ENCODE measurements at places on chromosomes 2 and 18. TPM values are rescaled to one million over a fixed set of nuclear protein-coding genes. Genes with fewer than 3 reads are reported as not detected.
A peak's percentile ranks its signal among the peaks of the same experiment; 100 is the strongest.

The UGT1A5 gene
- total RNA-seq, result not detected

The FMNL2 gene
- total RNA-seq, result 166 TPM

The UNC80 gene
- 9.0 TPM for total RNA-seq

The DCDC2C gene
- total RNA-seq, result not detected

The CXCR2 gene
- not detected for total RNA-seq

The CYS1 gene
- not detected for total RNA-seq

The TXNDC2 gene
- total RNA-seq, result not detected

The NEB gene
- total RNA-seq, result 0.59 TPM

The IL36B gene
- total RNA-seq, result not detected

The BOLL gene
- total RNA-seq, result not detected

The ST8SIA3 gene
- total RNA-seq, result 17.7 TPM

The TCF7L1 gene
- 6.6 TPM for total RNA-seq

The SALL3 gene
- 23.4 TPM for total RNA-seq

The XIRP2 gene
- not detected for total RNA-seq

The IL1F10 gene
- total RNA-seq, result not detected

DNA sequence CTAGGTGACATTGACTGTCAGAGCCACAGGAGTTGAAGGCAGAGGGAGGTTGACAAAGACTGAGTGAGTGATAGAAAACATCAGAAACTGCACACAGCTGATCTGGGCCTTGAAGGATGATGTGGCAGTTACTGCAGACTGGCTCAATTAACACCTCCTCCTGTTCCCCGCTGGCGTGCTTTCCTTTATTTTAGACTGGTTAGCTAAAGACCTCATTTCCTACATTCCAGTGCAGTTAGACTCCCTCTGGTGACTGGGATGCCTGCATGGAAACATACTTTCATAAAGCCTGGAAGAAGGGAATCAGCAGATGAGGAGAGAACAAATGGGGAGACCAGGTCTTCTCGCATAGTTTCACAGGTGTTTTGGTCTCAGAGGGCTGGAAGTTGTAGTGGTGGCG lies 7.1 kb downstream of the TPGS2 start:
- H3K4me3 ChIP-seq, result no peak overlapping the region
- H3K4me1 ChIP-seq, result no peaks in the 10 kb centered on the region
- H3K36me3 ChIP-seq, result no peaks in the 10 kb centered on the region
- no peak for DNase-seq

GRCh38 chr2:176161825-176162626 lies 4.9 kb downstream of the HOXD3 start:
- H3K4me3 ChIP-seq, result no peak overlapping the region
- H3K36me3 ChIP-seq, result peaks cover 4% of the 10 kb centered on the region
- DNase-seq, result no peak
- H3K27ac ChIP-seq, result no peak overlapping the region
- no peaks in the 10 kb centered on the region for H3K4me1 ChIP-seq

- H3K27me3 ChIP-seq, result no peaks in the 10 kb centered on the region
- H3K36me3 ChIP-seq, result no peaks in the 10 kb centered on the region
- no peak overlapping the region for H3K27ac ChIP-seq
- no peak for DNase-seq
- no peaks in the 10 kb centered on the region for H3K4me1 ChIP-seq
- no peak overlapping the region for H3K4me3 ChIP-seq
Measured at GRCh38 chr18:44465381-44465841, 215.3 kb upstream of the SETBP1 start.

DNA sequence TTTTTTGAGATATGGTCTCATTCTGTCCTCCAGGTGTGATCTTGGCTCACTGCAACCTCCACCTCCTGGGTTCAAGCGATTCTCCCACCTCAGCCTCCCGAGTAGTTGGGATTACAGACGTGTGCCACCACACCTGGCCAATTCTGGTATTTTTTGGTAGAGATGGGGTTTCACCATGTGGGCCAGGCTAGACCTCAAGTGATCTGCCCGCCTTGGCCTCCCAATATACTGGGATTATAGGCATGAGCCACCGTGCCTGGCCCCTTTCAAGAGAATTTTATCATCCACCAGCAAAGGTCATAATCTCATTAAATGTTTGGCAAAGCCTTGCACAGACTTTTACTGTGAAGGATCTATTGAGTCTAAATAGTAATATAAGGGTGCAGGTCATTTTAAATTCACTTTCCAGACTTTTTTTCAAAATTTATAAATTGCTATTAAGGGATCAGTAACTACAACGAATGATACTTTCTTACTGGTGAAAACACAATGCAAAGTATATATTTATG lies 2.5 kb downstream of the HADHA start:
- no peaks in the 10 kb centered on the region for H3K27me3 ChIP-seq
- H3K4me3 ChIP-seq, result peak overlapping the region; percentile 72
- peaks cover 6% of the 10 kb centered on the region for H3K4me1 ChIP-seq
- H3K36me3 ChIP-seq, result no peaks in the 10 kb centered on the region
- H3K27ac ChIP-seq, result no peak overlapping the region

GRCh38 chr2:26432859-26433258 lies 31.1 kb downstream of the DRC1 start:
- H3K4me1 ChIP-seq, result no peaks in the 10 kb centered on the region
- no peak overlapping the region for H3K4me3 ChIP-seq
- no peak for DNase-seq
- H3K27me3 ChIP-seq, result peaks cover 4% of the 10 kb centered on the region

DNA sequence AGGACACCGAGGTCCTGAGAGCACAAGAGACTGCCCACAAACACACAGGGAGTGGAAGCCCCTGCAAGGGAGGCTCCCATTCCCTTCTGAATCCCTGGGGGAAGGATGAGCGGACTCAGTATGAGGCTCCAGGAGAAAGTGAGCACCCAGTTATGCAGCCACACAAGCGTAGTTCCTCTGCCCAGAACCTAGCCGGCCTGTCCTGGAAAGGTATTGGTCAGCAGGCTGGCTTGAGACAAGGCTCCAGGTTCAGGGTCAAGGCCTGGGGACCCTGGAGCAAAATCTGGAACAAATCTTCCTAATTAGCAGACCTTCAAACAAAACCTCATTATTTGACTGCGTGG lies 1.2 kb upstream of the CAPG start:
- H3K27ac ChIP-seq, result no peak overlapping the region
- H3K27me3 ChIP-seq, result peaks cover 8% of the 10 kb centered on the region
- peaks cover 7% of the 10 kb centered on the region for H3K4me1 ChIP-seq
- no peaks in the 10 kb centered on the region for H3K36me3 ChIP-seq
- no peak for DNase-seq

GRCh38 chr2:241762321-241762932 lies 14.2 kb upstream of the GAL3ST2 start:
- H3K36me3 ChIP-seq, result peaks cover 10% of the 10 kb centered on the region
- no peak overlapping the region for H3K27ac ChIP-seq
- peaks cover 4% of the 10 kb centered on the region for H3K27me3 ChIP-seq

- no peak overlapping the region for H3K27ac ChIP-seq
- H3K4me3 ChIP-seq, result no peak overlapping the region
- H3K4me1 ChIP-seq, result peaks cover 1% of the 10 kb centered on the region
- H3K27me3 ChIP-seq, result peaks cover 2% of the 10 kb centered on the region
- peaks cover 16% of the 10 kb centered on the region for H3K36me3 ChIP-seq
- no peak for DNase-seq
Measured at GRCh38 chr2:236505041-236505440, 64.6 kb upstream of the ACKR3 start.

DNA sequence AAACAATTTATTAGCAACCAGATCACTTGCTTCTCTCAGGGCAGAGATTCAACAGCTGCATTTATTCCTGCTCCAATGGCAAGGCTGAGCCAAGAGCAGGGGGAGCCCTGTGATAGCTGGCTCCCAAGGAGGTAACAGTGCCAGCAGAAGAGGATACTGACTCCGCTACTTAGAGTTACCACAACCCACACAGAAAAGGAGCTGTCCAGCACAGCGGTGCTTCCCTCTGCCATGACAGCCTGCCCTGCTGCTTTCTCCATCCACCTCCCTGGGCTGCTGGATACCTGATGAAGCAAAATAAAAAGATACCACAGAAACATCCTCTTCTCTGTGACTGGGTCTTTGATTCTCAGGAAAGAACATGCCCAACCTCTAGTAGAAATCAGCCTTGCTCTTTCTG lies 467.2 kb downstream of the LRRTM4 start:
- no peak for DNase-seq
- H3K36me3 ChIP-seq, result no peaks in the 10 kb centered on the region
- peaks cover 3% of the 10 kb centered on the region for H3K4me1 ChIP-seq
- no peaks in the 10 kb centered on the region for H3K27me3 ChIP-seq
- no peak overlapping the region for H3K27ac ChIP-seq

GRCh38 chr2:113012436-113013335 lies 7.4 kb downstream of the IL36A start:
- no peak overlapping the region for H3K27ac ChIP-seq

GRCh38 chr2:216242365-216242764 lies 129.9 kb downstream of the MARCHF4 start:
- H3K27me3 ChIP-seq, result peaks cover 5% of the 10 kb centered on the region
- peak; percentile 41 for DNase-seq
- peaks cover 44% of the 10 kb centered on the region for H3K4me1 ChIP-seq
- peaks cover 4% of the 10 kb centered on the region for H3K36me3 ChIP-seq
- peak overlapping the region; percentile 78 for H3K4me3 ChIP-seq

GRCh38 chr18:45666520-45666919 lies 51.2 kb downstream of the SLC14A2 start:
- H3K27ac ChIP-seq, result no peak overlapping the region
- H3K4me1 ChIP-seq, result peaks cover 11% of the 10 kb centered on the region
- peaks cover 2% of the 10 kb centered on the region for H3K27me3 ChIP-seq
- no peaks in the 10 kb centered on the region for H3K36me3 ChIP-seq

DNA sequence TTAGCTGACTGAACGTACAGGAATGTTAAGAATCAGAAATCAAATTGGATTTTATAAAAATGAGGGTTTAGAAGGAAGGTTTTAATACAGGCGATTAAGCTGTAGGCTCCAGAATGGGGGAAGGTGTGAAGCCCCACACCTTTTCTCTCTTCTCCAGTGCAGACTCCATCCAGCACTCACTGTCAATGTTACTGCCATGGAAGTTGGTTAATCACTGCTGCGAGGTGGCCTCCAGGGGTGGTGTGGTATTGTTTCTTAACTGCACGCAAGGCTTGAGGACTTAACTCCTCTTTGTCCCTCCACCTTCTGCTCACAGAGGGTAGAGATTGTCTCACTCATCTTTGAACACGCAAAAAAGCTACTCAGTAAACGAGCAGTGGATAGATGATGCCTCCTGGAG lies 26.9 kb upstream of the YWHAQ start:
- peaks cover 2% of the 10 kb centered on the region for H3K27me3 ChIP-seq
- H3K4me3 ChIP-seq, result no peak overlapping the region
- H3K4me1 ChIP-seq, result no peaks in the 10 kb centered on the region

DNA sequence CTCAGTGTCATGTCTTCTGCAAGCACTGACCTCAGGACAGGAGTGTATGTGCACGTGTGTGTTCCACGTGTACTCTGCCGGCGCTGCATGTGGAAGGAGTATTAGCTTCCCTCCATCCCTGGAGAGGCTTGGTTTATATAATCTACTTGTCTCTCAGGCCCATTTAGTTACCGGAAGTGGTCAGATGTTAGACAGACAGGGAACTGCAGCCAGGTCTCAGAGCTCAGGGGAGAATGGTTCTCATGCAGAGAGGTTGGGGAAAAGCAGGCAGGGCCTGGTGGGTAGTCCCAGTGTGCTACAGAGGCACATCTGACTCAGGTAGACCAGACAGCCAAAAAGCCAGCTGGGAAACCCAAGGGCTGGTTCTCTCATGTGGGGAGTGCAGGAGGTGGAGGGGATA lies 167.9 kb downstream of the CTIF start:
- no peak for DNase-seq
- no peak overlapping the region for H3K27ac ChIP-seq
- no peak overlapping the region for H3K4me3 ChIP-seq
- H3K4me1 ChIP-seq, result peaks cover 3% of the 10 kb centered on the region

DNA sequence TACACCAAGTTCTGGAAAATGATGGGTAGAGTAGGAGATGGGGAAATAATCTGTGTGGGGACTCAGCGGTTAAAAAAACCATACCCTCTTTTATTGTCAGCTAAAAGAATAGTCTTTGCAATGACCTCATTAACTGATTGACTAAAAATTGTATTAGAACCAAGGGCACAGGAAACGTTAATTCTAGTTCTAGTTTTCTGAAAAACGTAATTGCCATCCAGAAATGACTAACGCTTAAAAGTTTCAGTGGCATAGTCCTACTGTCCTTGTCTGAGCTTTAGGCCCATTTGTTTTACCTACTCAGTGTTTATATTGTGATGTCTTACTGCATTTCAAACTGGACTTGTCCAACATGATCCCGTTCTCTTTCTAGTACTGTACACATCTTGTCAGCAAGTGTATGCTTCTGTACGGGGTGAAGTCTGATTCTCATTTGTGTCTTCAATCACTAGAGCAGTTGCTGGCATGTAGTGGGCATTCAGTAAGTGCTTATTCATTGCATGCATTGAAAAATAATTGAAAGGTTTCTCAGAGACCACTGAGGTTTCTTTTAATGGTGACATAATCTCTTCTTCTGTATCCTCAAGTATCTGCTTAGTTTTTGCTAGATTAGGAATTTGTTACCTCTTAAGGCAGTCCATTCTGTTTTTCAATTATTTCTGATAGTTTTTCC lies 81.5 kb downstream of the ZNF407 start:
- no peak for DNase-seq
- H3K4me3 ChIP-seq, result no peak overlapping the region
- H3K27me3 ChIP-seq, result no peaks in the 10 kb centered on the region
- H3K4me1 ChIP-seq, result no peaks in the 10 kb centered on the region
- peaks cover 4% of the 10 kb centered on the region for H3K36me3 ChIP-seq

DNA sequence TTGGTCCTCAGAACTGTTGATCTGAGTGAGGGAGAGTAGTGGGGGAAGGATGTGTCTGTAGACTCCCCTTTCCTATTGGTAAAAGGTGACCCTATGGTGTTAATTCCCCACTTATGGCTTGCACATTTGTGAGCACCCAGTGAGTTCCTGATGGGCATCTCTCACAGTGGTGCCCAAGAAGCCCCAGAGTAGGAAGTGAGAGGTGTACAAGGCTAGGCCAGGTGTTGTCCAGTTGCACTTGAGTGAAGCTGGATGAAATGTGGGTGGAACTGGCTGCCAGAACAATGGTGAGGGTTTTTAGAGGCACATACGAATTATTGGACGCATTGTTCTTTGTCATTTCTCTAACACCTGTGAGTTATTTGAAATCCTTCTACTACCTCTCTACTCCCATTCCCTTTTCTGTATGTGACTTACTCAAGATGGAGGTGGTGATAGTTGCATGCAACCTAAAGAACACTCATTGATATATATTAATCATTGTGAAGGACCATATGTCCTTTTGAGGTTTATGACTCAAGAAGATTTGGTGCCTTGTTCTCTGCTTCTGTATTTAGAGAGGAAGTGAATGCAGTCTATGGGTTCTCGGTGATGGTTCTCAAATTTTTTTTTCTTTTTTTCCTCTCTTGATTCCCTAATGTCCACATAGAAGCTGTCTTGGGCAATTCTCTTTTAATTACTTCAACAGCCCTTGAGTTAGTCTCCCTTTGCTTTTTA lies 162.7 kb downstream of the FSHR start:
- DNase-seq, result no peak
- no peak overlapping the region for H3K27ac ChIP-seq
- H3K4me3 ChIP-seq, result no peak overlapping the region
- no peaks in the 10 kb centered on the region for H3K4me1 ChIP-seq
- peaks cover 1% of the 10 kb centered on the region for H3K27me3 ChIP-seq

GRCh38 chr2:65576278-65576677 lies 143.9 kb upstream of the SPRED2 start:
- no peak for DNase-seq
- peaks cover 3% of the 10 kb centered on the region for H3K27me3 ChIP-seq
- H3K27ac ChIP-seq, result no peak overlapping the region
- H3K4me3 ChIP-seq, result no peak overlapping the region
- H3K36me3 ChIP-seq, result no peaks in the 10 kb centered on the region
- peaks cover 2% of the 10 kb centered on the region for H3K4me1 ChIP-seq

All from glutamatergic neuron (in vitro differentiated cells).